ENCODE measurements at places on chromosomes 6 and 20. TPM values are rescaled to one million over a fixed set of nuclear protein-coding genes. Genes with fewer than 3 reads are reported as not detected.

The GPR6 gene
- not detected for total RNA-seq

The MEP1A gene
- total RNA-seq, result not detected

The B4GALT5 gene
- 19.6 TPM for total RNA-seq

The TBC1D32 gene
- 9.2 TPM for total RNA-seq

The SLC22A2 gene
- total RNA-seq, result not detected

The ADGRF5 gene
- not detected for total RNA-seq

The LGSN gene
- not detected for total RNA-seq

The ZSCAN16 gene
- total RNA-seq, result 2.6 TPM

DNA sequence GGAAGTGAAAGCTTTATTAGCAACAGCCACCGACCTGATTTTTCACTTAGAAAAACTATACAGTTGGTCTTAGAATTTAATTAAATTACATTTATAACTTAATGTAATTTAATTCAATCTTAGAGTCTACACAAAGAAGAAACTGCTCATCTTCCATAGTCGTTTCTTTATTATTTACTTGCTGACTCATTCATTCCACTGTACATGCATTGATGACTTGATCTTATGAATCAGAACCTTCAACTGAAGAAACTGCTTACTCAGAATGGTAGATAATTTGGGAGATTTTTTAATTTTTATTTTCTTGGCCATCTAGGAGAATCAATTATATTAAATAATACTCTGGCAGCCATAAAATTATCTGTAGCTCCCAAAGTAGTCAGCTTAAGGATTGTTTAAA, 1021.6 kb upstream of the FLRT3 start:
- no peaks in the 10 kb centered on the region for H3K36me3 ChIP-seq
- no peak overlapping the region for H3K4me3 ChIP-seq
- no peak overlapping the region for H3K27ac ChIP-seq
- H3K27me3 ChIP-seq, result no peaks in the 10 kb centered on the region
- H3K4me1 ChIP-seq, result no peaks in the 10 kb centered on the region
- DNase-seq, result no peak

DNA sequence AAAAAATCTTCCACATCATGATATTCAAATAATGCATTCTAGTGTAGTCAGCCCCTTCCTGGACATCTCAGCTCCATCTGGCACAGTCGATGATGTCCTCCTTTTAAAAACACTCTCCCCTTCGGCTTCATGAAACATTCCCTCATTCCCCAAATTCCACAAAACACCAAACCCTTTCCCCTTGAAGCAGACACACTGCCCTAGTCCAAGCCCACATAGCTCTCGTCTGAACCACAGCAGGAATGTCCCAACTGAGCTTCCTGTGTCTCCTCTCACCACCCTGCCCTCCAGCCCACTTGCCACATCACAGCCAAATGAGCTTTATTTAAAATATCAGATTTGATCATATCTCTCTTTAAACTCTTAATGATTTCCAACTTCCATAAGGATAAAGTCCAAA, 106.4 kb upstream of the CARMIL1 start:
- no peak overlapping the region for H3K4me3 ChIP-seq
- no peaks in the 10 kb centered on the region for H3K36me3 ChIP-seq
- H3K4me1 ChIP-seq, result peaks cover 34% of the 10 kb centered on the region
- H3K27ac ChIP-seq, result no peak overlapping the region
- no peak for DNase-seq

Measured in activated CD4-positive, alpha-beta T cell treated with anti-CD3 and anti-CD28 coated beads for 36 hours (primary cell).